Large intestine (tissue), 12 donors: ENCODE measurements at places on chromosomes 12 and 14.

DNA sequence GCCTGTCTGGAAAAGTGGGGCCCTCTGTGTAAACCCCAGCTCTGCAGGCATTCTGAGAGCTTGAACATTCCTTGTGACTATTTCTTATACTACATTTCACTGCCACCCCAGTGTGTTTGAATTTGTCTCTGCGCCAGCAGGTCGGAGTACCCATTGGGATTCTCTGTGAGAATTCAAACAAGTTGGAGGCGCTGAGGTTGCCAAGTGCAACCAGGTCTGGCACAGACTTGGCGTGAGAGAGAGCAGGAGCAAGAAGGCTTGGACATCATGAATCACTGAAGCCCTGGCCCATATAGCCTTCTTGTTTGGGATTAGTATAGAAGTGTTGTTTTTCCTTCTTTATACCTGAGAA lies 33.0 kb upstream of the ATP2A2 start:
- DNase-seq, result no peak

- no peak for DNase-seq
Observed at GRCh38 chr12:40152783-40153383, 47.0 kb upstream of the SLC2A13 start.

DNA sequence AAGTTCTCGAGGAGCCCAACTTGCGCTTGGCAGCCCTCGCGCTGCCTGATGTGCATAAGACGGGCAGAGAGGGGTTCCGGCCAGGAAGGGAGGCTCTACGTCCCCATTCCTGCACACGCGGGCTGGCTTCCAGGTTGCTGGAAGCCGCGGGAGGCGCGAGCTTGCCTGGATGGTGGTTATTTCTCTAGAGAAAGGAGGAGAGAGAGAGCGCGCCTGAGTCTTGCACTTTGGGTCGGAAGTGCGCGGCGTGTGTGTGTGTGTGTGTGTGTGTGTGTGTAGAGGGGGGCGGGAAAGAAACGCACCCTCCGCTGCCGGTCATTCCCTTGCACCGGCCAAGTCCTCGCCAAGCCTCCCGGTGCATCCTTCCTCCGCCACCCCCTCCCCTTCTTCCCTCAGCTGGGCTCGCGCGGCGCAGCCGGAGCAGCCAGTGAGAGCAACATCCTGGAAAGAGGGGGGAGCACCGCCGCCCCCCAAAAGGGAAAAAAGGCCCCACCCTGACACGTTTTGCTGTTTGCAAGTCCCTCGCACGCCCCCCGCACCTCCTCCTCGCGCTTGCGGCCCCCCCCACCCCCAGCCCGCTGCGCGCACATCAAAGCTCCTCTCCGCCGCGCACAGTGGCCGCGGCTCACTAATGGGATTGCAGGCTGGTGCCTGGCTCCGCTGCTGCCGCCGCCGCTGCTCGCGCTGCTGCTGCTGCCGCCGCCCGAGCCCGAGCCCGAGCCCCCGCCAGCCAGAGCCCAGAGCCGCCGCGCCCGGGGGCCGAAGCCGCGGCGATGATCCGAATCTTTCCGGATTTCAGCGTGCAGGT lies 4.4 kb upstream of the NPAS3 start:
- DNase-seq, result peak; percentile 13

- DNase-seq, result no peak
Observed at GRCh38 chr12:58804749-58805148, 115.6 kb downstream of the LRIG3 start.

DNA sequence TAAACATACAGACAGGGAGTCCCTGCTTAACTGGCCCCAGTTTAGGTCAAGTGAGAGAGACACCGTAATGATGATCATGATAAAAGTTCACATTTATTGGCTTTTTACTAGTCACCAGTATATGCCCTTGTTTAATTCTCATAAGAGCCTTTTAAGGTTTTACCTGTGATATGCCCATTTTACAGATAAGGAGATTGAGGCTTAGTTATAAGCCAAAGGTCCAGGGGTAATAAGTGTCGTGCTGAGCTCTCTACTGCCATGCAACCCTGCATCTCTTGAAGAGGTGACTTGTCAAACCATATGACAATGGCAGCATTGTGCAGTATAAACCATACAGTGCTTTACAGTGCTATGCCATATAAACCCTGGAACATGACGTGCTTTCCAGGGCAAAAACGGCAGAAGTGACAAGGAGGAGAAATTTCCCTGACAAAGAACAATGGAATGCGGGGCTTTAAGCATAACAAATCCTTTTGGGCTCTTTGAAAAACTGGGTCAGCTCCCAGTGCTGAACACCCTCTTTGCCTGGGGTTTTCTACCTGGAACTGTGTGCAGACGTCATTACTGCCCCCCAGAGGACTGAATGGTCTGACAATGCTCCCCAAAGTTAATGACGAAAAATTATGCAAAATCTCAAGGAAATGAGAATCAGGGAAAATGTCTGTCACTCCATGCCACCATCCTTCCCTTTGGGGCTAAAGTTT lies 59.7 kb upstream of the C14orf132 start:
- DNase-seq, result no peak

- peak; percentile 21 for DNase-seq
Observed at GRCh38 chr12:9049520-9050133, 60.3 kb downstream of the KLRG1 start.

DNA sequence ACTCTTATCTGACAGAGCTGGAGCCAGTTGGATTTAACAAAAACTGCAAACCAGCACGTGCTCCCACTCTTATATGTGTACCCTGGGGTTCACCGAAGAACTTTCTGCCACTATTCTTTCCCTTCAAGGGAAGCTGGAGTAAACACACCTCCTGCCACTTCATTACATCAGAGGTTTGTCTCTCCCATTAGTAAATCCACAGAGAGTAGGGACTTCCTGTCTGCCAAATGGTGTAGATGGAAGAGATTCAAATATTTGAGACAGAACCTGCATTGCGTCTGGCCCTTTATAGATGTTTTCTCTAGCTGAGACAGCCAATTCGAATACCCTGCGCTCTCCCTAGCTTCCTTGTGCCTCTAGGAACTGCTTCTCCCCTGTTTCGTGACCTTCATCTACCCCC lies 29.1 kb upstream of the AEBP2 start:
- DNase-seq, result no peak

GRCh38 chr12:89156862-89157262 lies 195.4 kb downstream of the DUSP6 start:
- DNase-seq, result no peak

DNA sequence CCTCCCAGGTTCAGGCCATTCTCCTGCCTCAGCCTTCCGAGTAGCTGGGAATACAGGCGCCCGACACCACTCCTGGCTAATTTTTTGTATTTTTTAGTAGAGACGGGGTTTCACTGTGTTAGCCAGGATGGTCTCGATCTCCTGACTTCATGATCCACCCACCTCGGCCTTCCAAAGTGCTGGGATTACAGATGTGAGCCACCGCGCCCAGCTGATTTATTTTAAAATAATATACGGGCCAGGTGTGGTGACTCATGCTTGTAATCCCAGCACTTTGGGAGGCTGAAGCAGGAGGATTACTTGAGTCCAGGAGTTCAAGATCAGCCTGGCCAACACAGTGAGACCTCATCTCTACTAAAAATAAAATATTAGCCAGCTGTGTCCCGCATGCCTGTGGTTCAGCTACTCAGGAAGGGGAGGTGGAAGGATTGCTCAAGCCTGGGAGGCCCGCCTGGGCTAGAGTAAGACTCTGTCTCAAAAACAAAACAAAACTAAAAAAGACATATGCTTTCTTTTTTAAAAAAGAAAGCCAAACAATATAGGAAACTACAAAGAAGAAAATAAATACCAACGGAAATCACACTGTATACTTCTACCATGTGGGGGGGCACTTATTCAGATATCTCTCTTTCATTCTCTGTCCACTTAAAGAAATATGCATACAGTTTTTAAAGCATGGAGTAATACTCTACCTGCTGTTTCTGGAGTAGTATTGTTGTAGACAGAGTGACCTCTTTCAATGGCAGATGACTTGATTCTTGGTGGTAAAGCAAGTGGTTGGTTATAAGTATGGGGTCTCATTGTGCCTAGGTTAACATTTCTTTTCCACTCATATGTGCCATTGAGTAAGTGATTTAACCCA lies 930 bp upstream of the MIA2 start:
- no peak for DNase-seq

DNA sequence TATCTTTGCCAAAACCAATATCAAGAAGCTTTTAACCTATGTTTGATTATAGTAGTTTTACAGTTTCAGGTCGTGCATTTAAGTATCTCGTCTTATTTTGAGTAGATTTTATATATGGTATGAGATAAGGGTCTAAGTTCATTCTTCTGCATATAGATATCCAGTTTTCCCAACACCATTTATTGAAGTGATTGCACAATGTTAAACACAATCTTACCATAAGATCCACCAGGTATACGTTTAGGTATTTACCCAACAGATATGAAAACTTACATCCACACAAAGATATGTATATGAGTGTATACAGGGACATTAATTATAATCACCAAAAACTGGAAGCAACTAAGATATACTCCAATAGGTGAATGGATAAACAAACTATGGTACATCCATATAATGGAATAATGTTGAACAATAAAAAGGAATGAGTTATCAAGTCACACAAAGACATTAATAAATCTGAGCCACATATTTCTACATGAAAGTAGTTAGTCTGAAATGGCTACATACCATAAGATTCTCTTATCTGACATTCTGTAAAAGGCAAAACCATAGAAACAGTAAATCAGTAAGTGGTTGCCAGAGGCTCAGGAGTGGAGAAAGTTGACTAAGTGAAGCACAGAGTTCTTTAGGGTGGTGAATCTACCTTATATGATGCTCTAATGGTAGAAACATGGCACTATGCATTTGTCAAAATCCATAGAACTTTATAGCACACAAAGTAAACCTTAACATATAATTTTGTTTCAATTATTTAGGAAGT lies 222.6 kb downstream of the NUAK1 start:
- DNase-seq, result no peak

- no peak for DNase-seq
Observed at GRCh38 chr12:104699489-104700190, 242.9 kb downstream of the CHST11 start.

DNA sequence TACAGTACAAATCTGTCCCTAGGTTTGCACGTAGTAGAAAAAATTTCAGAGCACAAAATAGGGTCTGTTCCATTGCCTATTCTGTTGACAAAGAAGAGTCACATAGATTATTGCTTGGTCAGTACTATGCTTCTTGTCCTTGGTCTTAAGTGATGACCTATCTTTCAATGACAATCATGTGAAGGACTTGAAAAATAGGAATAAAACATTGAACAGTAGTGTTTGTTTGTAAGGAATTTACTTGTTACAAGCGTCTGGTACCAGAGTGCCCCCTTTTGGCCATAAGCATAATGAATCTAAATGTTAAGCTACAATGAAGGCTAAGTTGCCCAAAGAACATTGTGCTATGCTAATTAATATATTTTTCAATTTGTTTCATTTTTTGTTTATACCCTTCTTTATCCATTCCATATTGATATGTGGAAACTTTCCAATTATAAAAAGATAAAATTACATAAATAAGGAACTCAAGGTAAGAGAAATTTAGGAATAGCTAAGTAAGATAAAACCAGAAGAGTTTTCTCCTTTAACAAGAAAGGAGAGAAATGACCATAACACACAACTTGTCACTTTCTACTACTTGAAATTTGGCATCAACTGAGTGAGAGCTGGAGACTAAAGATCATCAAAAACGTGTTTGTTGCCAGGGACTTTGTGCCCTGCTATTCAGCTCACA lies 204.7 kb downstream of the EPS8 start:
- DNase-seq, result peak; percentile 35

- DNase-seq, result no peak
Observed at GRCh38 chr14:34472706-34473279, 10.8 kb upstream of the SPTSSA start.

- no peak for DNase-seq
Observed at GRCh38 chr14:51424561-51425251, 184.7 kb downstream of the TMX1 start.

DNA sequence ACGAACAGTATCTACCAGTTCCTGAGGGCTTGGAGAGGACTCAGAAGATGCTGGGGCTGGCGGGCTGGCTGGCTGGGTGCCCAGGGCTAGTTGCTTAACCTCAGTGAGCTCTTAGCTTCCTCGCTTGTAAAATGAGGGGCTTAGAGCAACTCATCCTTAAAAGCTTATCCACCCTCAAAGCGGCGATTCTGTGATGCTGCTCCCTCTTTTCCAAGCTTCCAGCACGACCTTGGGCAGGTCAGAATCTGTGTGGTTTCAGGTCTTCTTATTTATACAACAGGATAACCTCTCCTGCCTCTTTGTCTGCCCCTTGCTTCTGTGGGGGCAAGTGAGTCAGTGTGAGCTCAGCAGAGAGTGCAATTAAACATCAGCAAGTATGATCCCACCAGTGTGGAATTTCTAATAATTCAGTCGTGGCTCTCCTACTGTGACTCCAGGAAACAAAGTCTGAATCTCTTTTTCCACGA lies 281.8 kb downstream of the KSR2 start:
- DNase-seq, result no peak

- no peak for DNase-seq
Observed at GRCh38 chr14:90140956-90141316, 79.1 kb downstream of the KCNK13 start.

DNA sequence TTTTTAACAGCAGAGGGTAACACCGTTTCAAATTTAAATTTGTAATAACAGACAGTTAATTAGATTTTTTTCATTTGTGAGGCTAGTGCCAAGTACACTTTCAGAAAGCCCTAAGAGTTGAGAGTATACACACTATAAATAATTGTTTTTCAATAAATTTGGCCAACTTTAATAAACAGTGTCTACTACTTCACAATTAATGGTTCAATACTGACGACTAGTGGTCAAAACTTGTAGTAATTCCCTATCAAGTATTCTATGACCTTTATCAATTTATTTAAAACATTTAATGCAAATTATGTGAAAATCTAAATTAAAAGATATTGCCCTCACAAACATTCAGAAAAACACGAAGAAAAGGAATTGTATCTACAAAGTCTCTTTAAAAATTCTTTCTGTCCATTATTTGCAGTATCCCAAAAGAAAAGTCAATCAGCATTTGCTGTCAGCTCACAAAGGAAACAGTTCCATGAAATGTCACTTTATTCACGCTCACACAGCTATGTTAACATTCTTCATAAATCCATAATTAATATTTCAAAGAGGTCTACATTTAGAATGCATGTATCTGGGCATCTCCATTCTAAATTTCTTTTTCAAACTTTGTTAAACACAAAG lies 91.2 kb downstream of the CEP128 start:
- DNase-seq, result peak; percentile 18

- DNase-seq, result peak; percentile 72
Observed at GRCh38 chr12:19129486-19130223, at the start of gene PLEKHA5. TSS of gene PLEKHA5 (plus strand) at chr12:19129733. CDS start at chr12:19129800, 67 bp downstream.

DNA sequence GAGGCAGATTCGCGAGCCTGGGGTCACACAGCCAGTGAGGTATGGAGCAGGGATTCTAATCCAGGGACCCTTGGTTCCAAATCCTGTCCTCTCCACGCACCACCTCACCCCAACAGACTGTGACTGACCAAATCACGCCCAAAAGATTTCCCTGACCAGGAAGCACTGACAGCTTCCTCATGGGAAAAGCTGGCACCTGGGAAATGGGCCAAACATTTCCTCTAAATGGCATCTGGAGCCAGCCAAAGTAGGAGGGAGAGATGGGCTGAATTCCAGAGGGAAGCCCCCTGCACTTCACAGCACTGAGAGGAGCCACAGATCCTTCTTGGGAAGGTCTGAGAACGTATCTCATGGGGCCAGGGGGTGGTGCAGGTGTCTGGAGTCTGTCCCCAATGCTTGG lies 28.8 kb downstream of the CCDC92 start:
- no peak for DNase-seq

- DNase-seq, result no peak
Observed at GRCh38 chr12:124303579-124304313, 8.9 kb downstream of the RFLNA start.

GRCh38 chr12:89918172-89918846 lies 209.7 kb upstream of the ATP2B1 start:
- DNase-seq, result peak; percentile 49
